Stimulated activated effector memory CD8-positive, alpha-beta T cell treated with anti-CD3 and anti-CD28 coated beads, Interleukin-12 subunit alpha, Interleukin-12 subunit beta, amount 100 ng/mL, for 72 hours (primary cell): ENCODE measurements at places on chromosomes 7 and 10.

- DNase-seq = no peak
Observed at GRCh38 chr7:68449816-68450215, 1148.5 kb upstream of the AUTS2 start.

- no peak for DNase-seq
Observed at GRCh38 chr7:82672078-82672477, 228.5 kb upstream of the CACNA2D1 start.

- no peak for DNase-seq
Observed at GRCh38 chr7:139955109-139955820, 107.5 kb downstream of the PARP12 start.

DNA sequence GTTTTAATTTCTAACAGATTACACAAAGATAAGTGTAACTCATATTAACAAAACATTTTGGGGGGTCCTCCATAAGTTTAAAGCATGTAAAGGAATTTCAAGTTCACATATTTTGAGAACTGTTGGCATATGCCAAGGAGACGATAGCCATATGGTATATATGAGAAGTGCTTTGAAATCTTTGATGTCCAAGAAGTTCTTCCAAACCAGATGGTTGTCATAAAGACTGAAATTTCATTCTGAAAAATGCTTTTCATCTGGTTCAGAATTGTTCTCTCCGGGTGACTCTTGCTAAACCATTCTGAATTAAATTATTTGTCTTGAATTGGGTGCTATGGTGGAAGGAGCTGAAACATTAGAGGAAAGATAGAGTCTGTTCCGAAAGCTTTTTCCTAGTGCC, 513.0 kb upstream of the AKR1E2 start:
- no peak for DNase-seq

DNA sequence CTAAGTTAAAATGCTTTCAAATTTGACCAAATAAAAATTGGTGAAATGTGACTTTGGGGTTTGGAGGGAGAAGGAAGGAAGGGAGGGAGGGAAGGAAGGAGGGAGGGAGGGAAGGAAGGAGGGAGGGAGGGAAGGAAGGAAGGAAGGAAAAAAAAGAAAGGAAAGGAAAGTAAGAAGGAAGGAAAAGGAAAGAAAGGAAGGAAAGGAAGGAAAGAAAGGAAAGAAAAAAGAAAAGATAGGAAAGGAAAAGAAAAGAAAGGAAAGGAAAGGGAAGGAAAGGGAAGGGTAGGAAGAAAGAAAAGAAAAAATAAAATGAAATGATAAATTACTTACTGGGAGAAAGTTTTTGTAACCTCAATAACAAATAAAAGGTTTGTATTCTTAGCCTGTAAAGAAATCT, 24.1 kb upstream of the GGCT start:
- DNase-seq = no peak

- no peak for DNase-seq
Observed at GRCh38 chr7:79610748-79611304, 157.4 kb upstream of the MAGI2 start.

- no peak for DNase-seq
Observed at GRCh38 chr7:22587322-22587721, 87.3 kb upstream of the STEAP1B start.

DNA sequence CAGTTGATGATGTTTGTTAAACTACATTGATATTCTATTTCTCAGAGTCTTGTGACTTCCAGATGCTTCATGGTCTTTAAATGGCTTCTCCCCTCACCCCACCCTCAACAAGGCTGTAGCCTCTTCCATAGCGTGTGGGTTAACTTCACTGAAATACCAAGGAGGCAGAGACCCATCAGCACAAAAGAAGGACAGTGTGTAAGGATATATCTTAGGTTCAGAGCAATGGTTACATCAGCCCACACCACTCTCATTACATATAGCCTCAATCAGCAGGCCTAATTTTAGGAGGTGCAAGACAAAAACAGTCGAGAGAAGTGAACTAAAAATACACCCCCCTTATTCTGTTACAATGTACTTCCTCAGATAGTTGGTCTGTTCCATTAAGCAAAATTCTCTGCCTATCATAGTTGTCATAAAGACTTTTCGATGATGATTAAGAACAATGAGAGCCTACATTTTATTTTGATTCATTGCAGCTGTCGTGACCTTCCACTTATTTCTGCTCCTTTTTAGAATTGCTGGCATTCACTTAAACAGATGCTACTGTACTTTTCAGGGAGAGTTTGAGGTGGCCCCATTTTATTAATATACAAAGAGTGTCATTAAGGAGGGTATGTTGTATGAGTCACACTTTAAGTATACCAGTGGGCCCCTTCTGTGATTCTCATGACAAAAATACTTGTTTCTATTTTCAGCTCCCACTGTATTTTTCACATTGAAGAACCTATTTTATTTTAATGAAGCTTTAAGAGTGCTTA, 52.1 kb downstream of the WIPF3 start:
- no peak for DNase-seq

DNA sequence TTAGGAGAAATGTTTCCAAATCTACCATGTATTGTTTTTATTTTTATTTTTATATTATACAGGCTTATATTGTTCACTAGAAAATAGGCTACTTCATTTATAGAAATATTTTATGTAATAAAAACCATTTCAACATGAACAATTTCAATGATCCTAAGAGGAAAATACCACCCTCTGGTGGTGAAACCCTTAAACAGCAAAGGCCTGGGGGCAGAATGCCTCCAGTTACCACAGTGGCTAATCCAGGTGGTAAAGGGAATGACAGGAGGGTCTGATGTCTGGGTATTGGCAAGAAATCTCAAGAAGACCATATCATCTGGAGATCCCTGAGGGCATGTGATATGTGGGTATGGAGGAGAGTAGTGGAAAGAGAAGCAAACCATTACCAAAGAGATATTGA, 19.3 kb downstream of the MACC1 start:
- DNase-seq = no peak

DNA sequence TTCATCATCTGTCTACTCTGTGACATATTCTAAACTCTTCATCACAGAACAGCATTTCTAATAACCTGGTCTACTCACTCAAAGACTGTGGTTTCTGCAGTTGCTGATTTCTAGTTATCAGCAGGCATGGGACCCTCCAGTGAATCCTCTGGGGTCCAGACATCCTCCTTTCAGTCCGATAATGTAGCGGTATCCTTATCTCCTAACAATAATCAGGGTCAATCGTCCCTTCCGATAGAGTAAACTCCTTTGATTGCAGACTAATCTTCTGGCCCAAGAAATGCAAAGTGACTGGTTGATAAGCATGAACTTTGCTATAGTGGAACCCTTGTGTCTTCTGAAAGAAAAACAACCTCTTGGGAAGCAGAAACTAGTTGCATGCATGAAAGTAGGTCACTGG, 1209.8 kb upstream of the CELF2 start:
- no peak for DNase-seq
